ENCODE measurements at places on chromosomes 12 and 14.

GRCh38 chr12:2239381-2239871, 186.6 kb downstream of the CACNA1C start:
- DNase-seq = no peak

GRCh38 chr12:49567302-49567610, 686 bp downstream of the MCRS1 start:
- DNase-seq = no peak

DNA sequence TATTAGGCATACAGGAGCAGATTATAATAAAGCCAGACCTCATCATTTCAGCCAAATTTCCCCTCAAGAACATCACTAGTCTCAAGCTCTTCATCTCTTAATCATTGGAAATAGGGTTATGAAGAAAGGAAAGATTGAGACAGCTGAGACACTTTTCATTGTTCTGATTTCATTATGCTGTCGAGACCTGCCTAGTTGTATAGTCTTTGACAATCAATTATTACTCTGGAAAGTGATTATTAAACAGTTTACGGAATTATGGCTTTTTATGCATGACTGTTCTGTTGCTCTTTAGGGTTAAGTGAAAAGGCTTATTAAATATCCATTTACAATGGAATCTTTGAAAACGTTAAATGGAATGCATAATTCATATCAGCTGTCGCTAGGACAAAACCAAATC, 48.3 kb downstream of the TTC6 start:
- DNase-seq = no peak

DNA sequence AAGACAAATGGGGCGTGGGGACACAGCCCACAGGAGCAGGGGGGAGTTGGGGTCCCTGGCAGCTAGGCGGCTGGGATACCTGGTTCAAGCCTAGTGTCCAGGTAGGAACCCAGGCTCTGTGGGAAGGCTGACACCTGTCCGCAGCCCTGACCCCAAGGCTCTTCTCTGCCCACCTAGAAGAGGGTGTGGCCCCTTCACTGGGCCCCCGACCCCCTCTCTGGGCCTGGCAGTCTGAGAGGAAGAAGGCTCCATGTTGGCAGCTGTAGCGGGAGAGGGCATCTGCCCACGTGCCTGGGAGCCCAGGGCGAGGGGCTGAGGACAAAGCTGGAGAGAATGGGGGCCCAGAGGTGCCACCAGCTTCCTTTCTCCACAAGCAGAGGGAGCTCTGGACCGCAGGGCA, 10.5 kb downstream of the CHGA start:
- DNase-seq = no peak

- no peak for DNase-seq
These were observed 1.8 kb upstream of the CCDC198 start for GRCh38 chr14:57495416-57495815.

- no peak for DNase-seq
These were observed 174.5 kb downstream of the TTC7B start for GRCh38 chr14:90641615-90642243.

- no peak for DNase-seq
These were observed 40.6 kb downstream of the SPRING1 start for GRCh38 chr12:116697305-116697704.

DNA sequence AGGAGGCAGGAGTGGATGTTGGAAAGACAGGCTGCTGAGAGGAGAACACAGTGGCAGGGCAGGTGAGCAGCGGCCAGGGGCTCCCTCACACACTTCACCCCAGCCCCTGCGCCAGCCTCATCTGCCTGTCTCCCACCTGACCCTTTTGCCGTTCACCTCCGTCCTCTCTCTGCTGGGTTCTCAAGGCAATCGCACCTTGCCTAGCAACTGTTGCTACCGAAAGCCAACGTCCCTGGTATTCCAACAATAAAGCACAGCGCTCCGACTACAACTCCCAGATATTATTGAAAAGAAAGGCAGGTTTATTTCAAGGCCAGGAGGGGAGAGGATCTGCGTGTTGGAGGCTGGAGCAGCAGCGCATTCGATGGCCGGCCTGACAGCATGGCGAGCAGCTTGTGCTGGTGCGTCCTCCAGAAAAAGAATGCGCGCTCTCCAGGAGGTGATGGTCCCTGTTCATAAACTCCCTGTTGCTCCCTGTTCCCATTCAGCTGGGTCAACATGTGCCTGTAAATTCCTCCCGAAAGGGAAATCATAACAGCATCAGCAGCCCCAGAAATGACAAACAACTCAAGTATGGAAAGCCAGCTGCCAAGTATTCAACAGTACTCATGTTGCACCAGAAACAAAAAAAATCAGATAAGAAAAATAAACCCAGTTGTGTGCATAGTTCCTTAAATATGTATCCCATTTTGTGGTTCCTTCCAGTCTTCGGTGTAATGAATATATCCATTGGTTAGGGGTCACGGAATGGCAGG, 153.0 kb upstream of the DIO3 start:
- DNase-seq = no peak

DNA sequence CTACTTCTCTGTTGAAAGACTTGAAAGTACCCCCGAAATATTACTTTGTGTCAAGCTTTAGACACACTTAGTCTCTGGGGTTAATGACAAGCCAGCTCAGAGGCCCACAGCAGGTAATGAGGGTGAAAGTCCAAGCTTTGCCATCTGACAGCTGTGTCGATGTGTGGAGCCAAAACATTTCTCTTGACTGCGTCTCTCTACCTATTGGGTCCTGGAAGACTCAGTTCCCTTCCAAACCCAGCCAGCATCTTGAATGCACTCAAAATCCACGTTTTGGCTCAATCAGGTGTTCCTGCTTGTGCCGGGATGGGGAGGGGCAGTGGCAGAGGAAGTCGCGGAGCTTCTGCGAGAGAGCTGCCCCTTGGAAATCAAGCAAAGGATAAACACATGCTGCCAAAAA, 3.2 kb downstream of the PLXNC1 start:
- DNase-seq = no peak

DNA sequence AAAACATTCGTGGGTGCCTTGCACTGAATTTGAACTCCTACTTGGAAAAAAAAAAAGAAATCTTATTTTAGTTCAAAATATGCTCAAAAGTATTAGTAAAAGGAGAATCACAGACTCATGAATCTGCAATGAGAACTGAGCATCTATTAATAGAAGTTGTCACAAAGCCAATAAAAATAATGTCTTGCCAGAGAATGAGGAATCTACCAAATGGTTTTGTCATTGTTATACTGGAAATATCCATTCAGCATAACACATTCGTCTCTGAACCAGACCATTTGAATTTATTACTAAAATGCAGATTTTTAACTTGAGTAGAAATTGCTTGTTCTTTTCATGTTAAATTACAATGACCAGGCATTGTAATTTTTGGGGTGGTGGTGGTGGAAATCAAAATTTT, 11.6 kb upstream of the PTPRB start:
- DNase-seq = no peak

- no peak for DNase-seq
These were observed 109.0 kb upstream of the SLC16A7 start for GRCh38 chr12:59486827-59487226.

GRCh38 chr12:113793250-113793649, 172.9 kb downstream of the RBM19 start:
- DNase-seq = no peak

DNA sequence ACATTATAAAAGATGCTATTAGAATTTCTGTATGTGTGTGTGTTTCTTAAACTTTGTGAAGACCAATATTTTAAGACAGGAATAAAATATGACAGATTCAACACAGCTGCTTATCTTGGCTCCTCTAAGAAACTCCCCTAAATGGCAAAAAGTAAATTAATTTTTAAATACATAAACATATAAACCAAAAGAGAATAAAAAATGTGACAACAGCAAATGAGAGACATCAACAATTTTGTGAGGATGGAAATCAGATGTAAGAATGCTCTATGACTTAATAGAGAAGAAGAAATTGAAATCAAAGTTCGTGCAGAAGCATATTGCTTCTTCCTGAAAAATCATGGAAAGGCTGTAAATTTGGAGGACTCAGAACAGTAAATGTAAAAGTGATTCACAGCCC, 1083.8 kb downstream of the FLRT2 start:
- no peak for DNase-seq

DNA sequence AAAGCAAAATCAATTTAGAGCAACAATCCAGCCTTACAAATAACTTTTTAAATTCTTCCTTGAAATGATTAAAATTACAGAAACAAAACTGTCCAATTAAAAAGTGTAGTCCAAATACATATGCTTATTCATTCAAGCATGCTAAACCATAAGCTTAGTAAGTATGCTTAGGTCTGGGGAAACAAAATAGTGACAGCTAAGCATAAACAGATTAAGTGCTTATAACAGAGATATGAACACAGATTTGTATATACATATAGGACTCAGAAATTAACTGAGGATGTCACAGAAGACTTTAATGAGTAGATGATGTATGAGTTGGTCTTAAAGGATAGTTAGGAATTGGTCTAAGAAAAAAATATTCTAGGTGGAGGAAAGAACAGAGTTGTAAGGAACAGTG, 41.8 kb downstream of the SCAF11 start:
- DNase-seq = no peak

DNA sequence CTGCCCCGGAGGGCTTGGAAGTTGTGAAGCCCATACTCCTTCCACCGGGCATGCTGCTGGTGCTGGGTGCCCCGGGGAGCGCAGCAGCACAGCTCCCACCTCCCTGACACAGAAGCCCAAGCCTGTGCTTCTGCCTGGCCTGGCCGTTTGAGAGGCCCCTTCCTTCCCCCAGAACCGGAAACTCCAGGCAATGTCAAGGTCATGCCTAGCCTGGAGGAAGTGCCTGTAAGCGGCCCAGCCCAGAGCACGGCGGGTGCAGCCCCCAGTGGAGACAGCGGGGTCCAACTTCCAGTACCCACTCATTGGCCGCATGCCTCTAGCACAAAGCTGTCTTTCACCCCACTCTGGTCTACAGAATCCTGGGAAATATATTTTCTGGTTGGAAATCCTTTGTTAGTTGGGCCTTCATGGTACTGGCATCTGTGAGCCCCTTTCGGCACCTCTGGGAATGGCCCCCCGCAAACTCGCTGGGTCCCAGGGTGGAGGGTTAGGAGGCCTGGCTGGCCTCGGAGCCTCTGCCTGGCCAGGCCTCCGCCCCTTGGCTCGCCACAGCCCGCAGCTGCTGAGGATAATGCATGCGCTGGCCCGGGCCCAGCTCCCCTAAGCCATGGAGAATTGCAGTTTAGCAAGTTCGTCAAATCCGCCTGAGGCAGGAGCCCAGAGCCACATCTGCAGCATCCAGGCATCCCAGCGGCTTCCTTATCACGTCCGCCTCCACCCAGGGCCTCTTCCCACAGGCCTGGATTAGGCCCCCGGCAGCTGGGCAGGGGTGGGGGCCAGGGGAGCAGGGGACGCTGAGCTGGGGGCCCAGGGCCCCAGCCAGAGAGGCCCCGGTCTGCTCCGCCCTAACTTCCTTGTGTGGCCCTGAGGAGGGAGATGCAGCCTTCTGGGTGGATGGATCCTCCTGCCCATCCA, 48.9 kb upstream of the DLK1 start:
- no peak for DNase-seq

DNA sequence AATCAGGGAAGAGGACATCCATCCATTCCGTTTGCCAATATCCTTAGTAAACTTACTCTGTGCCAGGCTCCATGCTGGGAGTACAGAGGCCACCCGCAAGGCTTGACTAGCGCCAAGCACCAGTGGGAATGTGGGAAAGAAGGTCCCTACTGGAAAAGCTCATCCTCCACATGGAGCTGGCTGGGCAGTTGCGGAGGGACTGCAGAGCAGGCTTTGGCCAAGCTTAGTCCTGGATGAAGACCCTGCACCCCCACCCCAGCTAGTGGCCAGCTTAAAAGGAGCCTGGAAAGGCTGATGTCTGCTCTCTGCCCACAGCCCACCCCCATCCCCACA, 22.4 kb upstream of the EIF2B2 start:
- DNase-seq = no peak

DNA sequence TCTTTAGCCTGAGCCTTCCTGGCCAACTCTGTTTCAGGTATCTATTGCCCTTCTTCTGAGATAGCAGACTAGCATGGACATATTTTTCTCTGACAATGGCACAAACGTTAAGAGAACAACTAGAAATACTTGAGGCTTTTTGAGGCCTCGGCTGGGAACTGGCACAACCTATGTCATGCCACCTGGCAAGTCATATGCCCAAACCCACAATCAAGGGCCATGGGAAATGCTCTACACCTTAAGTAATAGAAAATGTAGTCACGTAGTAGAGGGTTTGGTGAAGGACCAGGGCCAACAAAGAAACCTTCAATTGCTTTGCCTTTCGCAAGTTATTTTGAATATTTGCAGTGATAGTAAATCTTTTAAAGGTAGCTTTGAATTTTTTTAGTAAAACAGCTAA, 325.4 kb downstream of the ZFP36L1 start:
- DNase-seq = no peak

DNA sequence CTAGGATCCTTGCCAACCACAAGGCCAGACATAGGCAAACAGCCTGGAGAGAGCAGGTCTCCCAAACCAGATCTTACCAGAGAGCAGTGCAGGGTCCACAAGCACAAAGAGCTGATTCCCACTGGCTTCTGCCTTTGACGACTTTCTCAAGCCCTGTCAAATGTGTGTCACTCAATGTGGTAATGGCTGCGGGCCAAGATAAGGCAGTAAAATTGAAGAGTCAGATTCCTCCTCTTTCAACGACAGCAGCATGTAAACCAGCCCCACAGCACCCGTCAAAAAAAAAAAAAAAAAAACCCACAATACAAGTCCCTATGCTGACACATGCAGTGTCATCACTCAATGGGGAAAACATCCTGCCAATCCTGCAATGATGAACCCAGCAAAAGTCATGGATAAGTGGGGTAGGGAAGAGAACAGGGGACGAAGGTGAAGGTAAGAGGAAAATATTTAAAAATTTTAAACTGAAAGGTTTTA, at the start of gene STON2:
TSS of gene STON2 (minus strand) at position 123 of the 477 bp plus-strand sequence. CDS start 1,942 bp downstream, outside the sequence.
- no peak for DNase-seq

DNA sequence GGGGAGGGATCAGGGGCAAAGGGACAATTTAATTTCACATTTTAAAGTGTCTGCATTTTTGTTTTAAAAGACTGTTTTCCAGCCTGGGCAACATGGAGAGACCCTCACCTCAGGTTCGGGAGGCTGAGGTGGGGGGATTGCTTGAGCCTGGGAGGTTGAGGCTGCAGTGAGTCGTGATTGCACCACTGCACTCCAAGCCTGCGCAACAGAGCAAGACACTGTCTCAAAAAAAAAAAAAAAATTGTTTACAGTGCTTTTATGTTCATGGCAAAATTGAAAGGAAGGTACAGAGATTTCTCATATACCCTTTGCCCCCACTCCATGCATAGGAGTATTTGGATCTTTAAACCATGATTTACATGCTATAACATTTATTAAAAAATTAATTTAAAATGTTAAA, 16.4 kb upstream of the HVCN1 start:
- DNase-seq = no peak

DNA sequence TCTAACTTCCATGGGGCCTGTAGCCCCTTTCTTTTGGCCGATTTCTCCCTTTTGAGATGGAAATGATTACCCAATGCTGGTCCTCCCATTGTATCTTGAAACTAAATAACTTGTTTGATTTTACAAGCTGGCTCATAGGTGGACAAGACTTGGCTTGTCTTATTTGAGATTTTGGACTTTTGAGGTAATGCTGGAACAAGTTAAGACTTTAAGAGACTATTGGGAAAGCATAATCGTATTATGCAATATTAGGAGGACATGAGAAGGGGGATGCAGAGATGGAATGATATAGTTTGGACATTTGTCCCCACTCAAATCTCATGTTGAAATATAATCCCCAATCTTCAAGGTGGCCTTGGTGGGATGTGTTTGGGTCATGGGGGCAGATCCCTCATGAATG, 49.2 kb upstream of the LYZ start:
- DNase-seq = no peak
